ENCODE measurements at places on chromosomes 1 and 21.

DNA sequence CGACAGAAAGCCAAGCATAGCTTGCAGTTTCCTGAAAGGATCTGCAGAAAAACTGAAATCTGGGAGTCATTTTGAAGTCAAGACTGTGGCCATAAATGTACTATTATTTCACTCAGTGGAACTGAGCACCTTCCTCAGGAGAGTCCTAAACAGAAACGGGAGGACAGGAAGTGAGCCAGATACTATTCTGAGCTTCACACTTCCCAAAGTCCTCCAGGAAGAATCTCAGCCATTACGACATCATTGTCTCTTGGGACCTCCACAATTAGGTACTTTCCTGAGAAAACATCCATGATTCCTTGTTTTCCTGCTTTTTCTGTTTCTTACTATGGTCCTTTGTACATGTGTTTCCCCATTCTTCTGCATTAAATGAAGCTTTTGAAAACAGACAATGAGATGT is 299.2 kb upstream of the USP25 start:
- no peak for DNase-seq

- DNase-seq, result no peak
These were observed 3.5 kb downstream of the FUBP1 start for GRCh38 chr1:77975386-77975785.

- no peak for DNase-seq
These were observed 939 bp upstream of the MFAP2 start for GRCh38 chr1:16981269-16981849.

- DNase-seq, result no peak
These were observed 131.5 kb upstream of the LMO4 start for GRCh38 chr1:87197156-87197555.

DNA sequence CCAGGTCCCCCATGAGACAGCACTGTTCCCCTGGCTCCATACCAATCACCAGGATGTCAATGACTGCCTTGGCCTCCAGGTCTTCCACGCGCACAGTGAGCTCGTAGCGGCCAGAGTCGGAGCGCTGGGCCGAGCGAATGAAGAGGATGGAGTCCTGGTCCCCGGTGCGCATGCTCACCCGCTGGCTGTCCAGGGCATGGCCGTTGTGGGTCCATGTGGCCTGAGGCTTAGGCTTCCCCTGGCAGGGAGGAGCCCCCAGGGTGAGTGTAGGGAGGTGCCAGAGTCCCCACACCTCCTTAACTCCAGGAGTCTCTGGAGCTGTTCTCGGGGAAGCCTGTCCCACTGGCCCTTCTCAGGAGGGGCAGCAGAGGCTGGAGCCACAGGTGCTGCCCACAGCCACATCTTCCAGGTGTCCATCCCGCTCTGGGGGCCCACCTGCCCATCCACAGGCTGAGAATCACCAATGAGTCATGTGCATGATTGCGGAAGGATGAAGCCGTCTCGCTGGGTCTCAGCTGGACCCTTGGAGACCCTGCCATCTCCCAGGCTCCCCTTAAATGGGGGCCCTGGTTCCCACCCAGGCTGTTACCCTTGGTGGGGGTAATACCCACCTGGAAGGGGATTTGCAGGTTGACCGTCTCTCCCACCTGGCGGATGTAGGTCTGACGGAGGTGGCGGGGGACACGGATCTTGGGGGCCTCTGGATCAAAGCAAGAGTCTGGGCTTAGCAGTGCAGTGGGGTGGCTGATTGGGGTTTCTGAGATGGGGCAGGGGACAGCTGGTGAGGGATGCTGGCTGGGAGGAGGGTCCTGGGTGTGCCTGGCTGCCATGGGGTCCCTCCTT is 4.1 kb downstream of the MYBPH start:
- no peak for DNase-seq

GRCh38 chr21:21952566-21952965 is 954.4 kb downstream of the NCAM2 start:
- DNase-seq, result no peak

DNA sequence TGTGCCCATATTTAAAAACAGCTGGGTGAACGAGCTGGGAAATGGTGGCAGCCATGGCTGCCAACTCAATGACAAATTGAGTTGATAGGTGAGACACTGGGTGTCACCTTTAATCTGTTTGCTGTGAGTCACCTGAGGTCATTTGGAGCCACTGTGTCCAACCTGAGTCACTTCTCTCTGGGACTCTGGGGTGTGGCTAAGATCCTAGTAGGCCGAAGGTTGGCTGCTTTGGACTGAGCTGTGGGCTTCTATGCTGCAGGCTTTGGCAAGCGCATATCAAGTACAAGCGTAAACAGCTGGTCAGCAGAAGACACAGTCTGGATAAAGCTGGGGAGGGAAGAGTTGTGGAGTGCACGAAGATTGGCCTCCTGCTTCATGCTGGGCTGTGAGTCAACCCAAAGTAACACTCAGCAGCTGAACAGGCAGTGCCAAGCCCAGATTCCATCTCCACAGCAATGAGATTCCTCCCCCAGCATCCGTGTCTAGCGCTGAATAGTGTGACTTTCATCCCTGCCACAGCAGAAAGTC is 24.0 kb downstream of the TEX35 start:
- no peak for DNase-seq

DNA sequence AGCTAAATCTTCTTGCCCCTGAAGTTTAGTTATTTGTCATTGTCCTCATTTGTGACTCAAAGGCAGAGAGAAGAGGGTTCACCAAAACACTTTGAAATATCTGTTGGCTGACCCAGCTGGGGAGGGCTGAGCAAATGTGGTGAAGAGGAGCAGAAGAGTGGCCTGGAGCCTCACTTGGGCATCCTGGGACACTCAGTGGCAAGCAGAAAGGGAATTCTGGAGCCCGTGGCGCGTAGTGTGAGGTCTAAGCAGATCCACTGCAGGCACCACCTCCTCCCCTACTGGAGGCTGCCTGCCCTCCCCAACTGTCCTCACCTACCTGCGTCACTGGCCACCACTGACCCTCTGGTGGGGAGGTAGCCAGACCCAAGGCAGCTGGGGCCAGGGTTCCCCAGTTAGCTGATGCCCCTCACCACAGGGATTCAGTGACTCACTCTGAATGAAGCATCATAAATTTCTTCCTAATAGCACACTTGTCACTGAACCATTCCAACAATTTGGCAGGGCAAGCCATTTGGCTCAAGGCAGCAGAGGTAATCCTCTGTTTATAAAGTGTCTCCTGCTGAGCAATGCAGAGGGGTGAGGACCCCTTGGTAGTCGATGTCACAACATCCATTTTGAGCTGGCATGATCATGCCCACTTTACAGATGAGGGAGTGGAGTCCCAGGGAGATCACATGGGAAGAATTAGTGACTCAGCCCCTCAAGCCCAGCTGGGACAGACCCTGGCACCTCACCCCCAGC is 80.3 kb downstream of the NENF start:
- no peak for DNase-seq

DNA sequence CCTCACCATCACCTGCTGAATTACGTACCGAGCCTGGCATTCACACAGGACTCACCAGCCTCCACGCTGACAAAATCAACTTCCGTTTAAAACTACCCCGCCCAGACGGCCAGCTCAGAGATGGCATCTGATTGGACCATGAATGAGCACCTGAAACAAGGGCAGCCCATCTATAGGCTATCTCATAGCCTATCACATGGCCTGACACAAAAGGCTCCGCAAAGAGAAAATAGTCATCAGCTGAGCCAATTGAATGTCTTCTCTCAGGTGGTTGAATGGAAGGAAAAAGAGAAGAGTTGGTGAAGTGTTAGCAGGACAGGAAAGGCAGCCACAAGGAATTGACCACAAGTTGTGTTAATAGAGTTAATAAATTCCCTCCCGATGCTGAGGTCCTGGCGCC is 50.6 kb upstream of the ZC3H12A start:
- no peak for DNase-seq

- no peak for DNase-seq
These were observed 547.2 kb upstream of the NCAM2 start for GRCh38 chr21:20451046-20451445.

- DNase-seq, result no peak
These were observed 121.8 kb upstream of the TNFSF4 start for GRCh38 chr1:173328961-173329360.

DNA sequence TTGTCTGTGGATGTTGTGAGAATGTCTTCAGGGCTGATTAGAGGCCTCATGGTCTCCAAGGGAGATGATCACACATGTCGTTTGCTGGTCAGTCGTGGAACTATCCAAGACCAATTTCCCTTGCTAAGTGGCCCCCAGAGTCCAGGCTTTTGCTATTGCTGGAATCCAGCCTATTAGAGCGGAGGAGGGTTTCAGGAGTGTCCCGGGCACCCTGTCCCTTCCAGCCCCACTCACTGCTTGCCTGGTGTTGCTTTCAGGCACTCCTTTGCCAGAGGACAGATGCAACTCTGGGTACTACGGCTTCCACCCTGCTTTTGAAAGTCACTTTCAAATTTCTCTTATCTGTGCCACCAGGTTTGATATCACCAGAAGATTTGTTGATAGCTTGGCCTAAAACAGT is 149.1 kb downstream of the NOS1AP start:
- DNase-seq, result no peak

DNA sequence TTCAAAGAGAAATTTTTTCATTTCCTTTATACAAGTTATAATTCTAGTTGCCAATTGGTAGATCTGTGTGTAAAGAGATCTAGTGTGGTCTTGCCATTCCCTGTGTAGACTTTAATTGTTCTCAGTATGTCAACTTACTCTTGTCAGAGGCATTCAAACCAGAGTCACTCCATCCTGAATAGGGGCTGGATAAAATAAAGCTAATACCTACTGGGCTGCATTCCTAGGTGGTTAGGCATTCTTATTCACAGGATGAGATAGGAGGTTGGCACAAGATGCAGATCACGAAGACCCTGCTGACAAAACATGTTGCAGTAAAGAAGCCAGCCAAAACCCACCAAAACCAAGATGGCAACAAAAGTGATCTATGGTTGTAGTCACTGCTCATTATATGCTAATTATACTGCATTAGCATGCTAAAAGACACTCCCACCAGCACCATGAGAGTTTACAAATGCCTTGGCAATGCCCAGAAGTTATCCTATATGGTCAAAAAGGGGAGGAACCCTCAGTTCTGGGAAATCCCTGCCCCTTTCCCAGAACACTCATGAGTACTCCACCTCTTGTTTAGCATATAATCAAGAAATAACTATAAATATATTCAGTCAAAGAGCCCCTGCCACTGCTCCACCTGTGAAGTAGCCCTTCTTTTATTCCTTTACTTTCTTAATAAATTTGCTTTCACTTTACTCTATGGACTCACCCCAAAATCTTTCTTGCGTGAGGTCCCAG is 74.0 kb upstream of the ADAMTS5 start:
- no peak for DNase-seq

DNA sequence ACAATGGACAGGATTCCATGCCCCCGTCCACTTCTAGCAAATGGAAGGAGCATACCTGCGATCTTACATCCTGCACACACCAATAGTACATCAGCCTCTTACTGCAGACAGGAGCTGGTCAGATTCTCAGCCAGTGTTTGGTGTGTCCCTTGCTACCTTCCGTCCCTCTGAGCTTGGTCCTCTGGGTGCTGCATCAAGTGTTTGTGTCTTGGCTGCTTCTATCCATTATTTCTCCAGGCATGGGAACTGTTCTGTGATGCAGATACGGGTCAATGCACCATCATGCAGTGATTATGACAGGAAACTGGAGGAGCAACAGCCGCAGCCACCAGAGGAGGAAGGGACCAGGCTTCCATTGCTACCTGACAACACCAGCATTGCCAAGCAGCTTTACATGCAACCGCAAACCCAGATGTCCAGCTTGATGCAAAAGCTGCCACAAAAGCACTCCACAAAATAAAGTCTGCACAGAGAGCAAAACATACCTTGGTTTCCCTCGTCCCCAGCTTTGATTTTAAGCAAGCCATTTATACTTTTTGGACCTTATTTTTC is 21.9 kb upstream of the OVAAL start:
- DNase-seq, result no peak

- no peak for DNase-seq
These were observed 2.1 kb downstream of the GPR161 start for GRCh38 chr1:168134642-168135041.

- no peak for DNase-seq
These were observed 18.2 kb downstream of the TMEM201 start for GRCh38 chr1:9606948-9607347.

DNA sequence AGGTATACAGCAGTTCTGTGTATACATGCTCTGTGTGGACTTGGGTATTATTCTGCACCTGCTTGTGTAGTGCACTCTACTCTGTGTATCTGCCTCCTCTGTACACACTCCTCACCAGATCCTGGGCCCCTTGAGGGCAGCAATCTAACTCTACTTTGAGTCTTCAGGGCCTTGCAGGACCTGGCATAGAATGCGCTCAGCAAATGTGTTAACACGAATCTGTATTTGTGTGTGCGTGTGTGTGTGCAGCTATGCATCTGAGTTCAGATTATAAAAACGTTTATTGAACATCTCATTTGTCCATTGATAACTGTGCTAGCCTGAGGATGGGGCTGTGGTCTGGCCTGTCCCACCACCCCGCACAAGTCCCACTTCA is 3.9 kb upstream of the MEF2D start:
- no peak for DNase-seq

DNA sequence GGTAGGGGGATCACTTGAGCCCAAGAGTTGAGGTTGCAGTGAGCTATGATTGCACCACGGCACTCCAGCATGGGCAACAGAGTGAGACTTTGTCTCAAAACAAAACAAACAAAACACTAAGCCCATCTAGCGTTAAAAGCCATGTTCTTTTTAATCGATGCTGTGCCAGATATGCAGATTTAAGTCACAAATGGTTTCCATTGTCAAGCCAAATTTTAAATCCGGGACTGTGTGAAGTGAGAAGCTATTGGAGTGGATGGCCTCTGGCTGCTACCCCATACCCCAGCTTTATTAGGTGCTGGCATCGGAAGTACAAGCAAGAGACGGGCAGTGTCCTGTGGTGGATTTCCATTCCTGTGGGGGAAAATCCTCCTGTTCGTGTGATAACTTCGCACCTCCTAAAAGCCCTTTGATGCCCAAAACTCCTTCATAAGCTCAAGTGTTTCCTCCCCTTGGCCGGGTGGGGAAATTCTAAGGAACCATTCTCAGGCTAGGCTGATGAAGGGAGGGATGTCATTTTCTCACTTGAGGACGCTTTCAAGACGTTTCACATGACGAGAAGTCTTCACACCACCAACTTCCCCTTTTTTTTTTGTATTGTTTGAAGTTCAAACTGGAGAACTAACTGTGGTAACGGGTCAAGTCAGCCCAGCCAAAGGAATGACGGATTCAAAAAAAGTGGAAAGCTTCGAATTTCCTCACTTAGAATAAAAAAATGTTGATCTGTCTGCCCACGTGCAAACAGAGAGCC is 140.8 kb downstream of the KAZN start:
- no peak for DNase-seq

- no peak for DNase-seq
These were observed 3.6 kb upstream of the ZNF672 start for GRCh38 chr1:248834343-248834940.

DNA sequence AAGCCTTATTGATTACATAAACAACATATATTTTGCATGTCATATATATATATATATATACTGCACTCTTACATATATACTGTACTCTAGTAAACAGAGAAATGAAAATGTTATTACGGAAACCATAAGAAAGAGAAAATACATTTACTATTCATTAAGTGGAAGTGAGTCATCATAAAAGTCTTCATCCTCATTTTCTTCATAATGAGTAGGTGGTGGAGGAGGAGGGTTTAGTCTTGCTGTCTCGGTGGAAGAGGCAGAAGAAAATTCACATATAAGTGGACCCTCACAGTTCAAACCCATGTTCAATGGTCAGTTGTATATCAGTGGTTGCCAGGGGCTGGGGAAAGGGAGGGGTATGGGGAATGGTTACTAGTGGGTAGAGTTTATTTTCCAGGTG is 8.0 kb upstream of the IFNLR1 start:
- no peak for DNase-seq

Measured in activated CD8-positive, alpha-beta memory T cell treated with anti-CD3 and anti-CD28 coated beads for 4 hours (primary cell).